Hepatocyte (in vitro differentiated cells): ENCODE measurements at places on chromosomes 16 and 17. TPM values are rescaled to one million over a fixed set of nuclear protein-coding genes. Genes with fewer than 3 reads are reported as not detected.
A peak's percentile ranks its signal among the peaks of the same experiment; 100 is the strongest.

CCL2 gene
- 54.0 and 64.8 TPM in 2 replicates for polyA plus RNA-seq

DNA sequence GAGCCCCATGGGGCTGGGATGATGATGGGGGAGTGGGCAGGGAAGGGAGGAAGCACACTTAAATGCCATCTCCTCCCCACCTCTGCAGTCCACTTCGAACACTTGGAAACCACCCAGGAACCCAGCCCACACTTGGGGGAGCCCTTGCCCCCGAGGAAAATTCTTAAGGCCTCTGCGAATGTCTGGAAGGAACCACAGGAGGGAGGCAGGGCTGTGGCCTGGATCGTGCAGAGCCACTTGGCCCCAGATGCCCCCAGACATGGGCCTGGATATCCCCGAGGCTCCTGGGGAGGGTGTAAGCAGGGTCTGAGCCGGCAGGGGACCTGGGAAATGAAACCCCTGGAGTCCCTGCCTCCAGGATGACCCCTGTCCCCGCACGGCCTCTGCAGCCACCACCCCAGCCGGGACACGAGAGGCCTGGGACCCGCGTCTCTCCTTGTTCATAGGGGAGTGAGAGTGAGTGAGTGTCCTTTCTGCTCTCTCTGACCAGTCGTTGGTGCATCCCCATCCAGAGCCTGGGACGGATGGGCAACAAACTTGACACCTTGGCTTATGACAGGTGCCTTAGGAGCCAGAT, 11.8 kb upstream of the MTSS2 start:
- H3K36me3 ChIP-seq, result no peaks in the 10 kb centered on the region
- H3K27me3 ChIP-seq, result no peaks in the 10 kb centered on the region
- peaks cover 42% of the 10 kb centered on the region for H3K4me1 ChIP-seq
- no peak overlapping the region for H3K4me3 ChIP-seq
- no peak for DNase-seq
- peak overlapping the region; percentile 65 for H3K27ac ChIP-seq

GRCh38 chr17:58267347-58268324, 13.1 kb downstream of the MPO start:
- H3K27ac ChIP-seq, result no peak overlapping the region
- H3K4me1 ChIP-seq, result no peaks in the 10 kb centered on the region
- DNase-seq, result no peak
- H3K27me3 ChIP-seq, result peaks cover 8% of the 10 kb centered on the region
- H3K36me3 ChIP-seq, result no peaks in the 10 kb centered on the region

DNA sequence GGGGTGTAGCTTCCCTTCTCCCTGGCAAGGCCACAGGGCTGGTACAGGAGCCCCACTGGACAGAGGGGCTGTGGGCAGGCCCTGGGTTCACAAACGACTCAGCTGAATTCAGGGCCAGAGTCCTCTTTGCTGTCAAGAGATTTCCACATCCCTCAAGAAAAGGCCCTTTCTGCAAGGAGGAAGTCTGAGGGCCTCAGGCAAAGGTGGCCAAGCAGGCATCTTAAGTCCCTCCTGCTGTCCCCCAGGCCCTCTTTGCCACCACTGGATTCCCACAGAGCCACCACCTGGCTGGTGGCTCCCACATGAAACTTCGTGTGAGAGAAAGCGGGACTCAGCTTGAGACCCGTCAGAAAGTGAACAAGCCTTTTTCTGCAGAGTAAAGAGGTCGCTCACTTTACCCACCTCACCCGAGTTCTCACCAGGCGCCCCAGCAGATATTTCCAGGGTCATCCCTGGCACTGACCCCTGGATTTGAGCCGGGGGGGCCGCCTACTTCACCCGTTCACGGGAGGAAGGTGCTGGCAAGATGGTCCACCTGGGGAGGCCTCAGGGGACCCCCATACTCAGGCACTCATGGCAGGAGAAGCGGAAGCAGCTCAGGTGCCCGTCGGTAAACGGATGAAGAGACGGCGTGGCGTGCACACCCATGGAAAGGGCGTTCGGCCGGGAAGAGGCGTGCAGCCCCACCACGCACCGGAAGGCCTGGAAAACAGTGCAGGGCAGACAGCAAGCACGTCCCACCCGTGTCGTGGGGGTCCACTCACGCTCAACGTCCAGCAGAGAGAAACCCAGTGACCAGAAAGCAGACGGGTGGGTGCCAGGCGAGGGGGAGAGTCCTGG, 3.6 kb downstream of the RNF166 start:
- DNase-seq, result no peak
- no peaks in the 10 kb centered on the region for H3K27me3 ChIP-seq
- no peaks in the 10 kb centered on the region for H3K36me3 ChIP-seq
- H3K27ac ChIP-seq, result no peak overlapping the region
- no peak overlapping the region for H3K4me3 ChIP-seq

DNA sequence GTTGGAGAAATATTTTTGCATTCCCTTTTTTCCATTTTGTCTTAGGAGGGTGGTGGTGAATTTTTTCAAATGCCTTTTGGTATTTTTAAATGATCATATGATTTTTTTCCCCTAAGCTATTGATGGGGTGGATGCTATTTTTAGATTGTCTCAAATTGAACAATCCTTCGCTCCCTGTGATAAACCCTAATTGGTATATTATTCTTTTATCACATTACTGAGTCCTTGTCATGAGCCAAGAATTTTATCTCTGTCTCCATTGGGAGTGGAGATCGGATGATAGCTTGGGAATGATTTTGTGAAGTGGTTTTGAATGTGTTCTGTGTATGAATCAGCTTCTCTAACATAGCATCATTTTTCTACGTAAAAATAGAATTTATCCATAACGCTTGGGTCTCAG, 15.4 kb downstream of the NECAB2 start:
- H3K36me3 ChIP-seq, result no peaks in the 10 kb centered on the region
- peaks cover 1% of the 10 kb centered on the region for H3K27me3 ChIP-seq
- H3K27ac ChIP-seq, result no peak overlapping the region

- DNase-seq, result no peak
- no peaks in the 10 kb centered on the region for H3K27me3 ChIP-seq
- no peaks in the 10 kb centered on the region for H3K36me3 ChIP-seq
- H3K4me3 ChIP-seq, result no peak overlapping the region
- no peaks in the 10 kb centered on the region for H3K4me1 ChIP-seq
Measured at GRCh38 chr16:77414752-77415231, 20.0 kb downstream of the ADAMTS18 start.

PRSS27 gene
- polyA plus RNA-seq, result 1.4 and 4.8 TPM in 2 replicates

NGFR gene
- 5.5 and 5.6 TPM in 2 replicates for polyA plus RNA-seq

- no peaks in the 10 kb centered on the region for H3K27me3 ChIP-seq
- no peak for DNase-seq
- no peaks in the 10 kb centered on the region for H3K36me3 ChIP-seq
- H3K4me3 ChIP-seq, result no peak overlapping the region
- peaks cover 6% of the 10 kb centered on the region for H3K4me1 ChIP-seq
Measured at GRCh38 chr16:23107117-23107516, 42.1 kb downstream of the USP31 start.

FN3K gene
- polyA plus RNA-seq, result 12.8 and 13.7 TPM in 2 replicates

DNA sequence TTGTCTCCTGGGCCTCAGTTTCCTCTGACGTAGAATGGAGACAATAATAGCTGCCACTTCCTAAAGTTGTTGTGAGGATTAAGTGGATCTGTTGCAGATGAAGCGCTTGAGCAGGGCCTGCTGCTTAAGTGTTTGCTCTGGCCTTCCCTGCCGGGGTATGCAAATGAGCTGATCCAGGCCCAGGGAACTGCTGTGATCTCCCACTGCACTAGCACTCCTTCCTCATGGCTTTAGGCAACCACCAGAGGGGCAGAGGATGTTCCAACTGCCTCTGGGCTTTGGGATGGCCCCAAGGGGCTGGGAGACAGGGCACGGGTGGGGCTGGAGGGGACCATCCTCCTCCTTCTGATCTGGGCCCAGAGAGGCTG, 6.2 kb downstream of the SBK1 start:
- no peaks in the 10 kb centered on the region for H3K36me3 ChIP-seq
- no peak for DNase-seq
- no peak overlapping the region for H3K4me3 ChIP-seq
- no peak overlapping the region for H3K27ac ChIP-seq
- no peaks in the 10 kb centered on the region for H3K27me3 ChIP-seq
- H3K4me1 ChIP-seq, result no peaks in the 10 kb centered on the region

HES7 gene
- polyA plus RNA-seq, result not detected in 2 replicates

- no peak for DNase-seq
- H3K4me1 ChIP-seq, result no peaks in the 10 kb centered on the region
- H3K36me3 ChIP-seq, result no peaks in the 10 kb centered on the region
- H3K4me3 ChIP-seq, result no peak overlapping the region
- H3K27ac ChIP-seq, result no peak overlapping the region
- no peaks in the 10 kb centered on the region for H3K27me3 ChIP-seq
Measured at GRCh38 chr16:70512456-70512855, 10.9 kb downstream of the COG4 start.

MT1M gene
- polyA plus RNA-seq, result 0.26 TPM in 1 of 2 replicates, not detected in the other

DNA sequence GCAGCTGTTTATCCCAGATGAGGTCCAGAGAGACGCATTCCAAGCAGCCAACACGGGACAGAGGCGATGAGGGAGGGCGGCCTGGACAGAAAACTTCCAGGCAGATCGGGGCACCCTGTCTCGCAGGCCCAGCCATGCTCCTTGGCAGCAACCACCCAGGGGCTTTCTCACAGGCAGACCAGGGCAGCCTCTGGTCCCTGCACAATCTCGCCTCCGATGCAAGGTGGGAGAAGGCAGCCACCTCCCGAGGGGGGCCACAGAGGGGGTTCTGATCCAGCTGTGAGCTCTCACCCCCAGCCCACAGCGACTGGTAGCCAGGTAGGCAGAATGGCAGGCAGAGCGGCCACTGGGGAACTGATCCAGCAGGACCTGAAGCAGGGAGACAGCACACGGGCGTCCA, 48.7 kb downstream of the LMF1 start:
- H3K27me3 ChIP-seq, result no peaks in the 10 kb centered on the region
- no peak overlapping the region for H3K4me3 ChIP-seq
- peaks cover 14% of the 10 kb centered on the region for H3K4me1 ChIP-seq
- DNase-seq, result no peak
- H3K36me3 ChIP-seq, result no peaks in the 10 kb centered on the region
- no peak overlapping the region for H3K27ac ChIP-seq

- H3K36me3 ChIP-seq, result no peaks in the 10 kb centered on the region
- no peak overlapping the region for H3K27ac ChIP-seq
- peaks cover 3% of the 10 kb centered on the region for H3K4me1 ChIP-seq
- no peaks in the 10 kb centered on the region for H3K27me3 ChIP-seq
Measured at GRCh38 chr16:4133897-4134372, 17.7 kb upstream of the ADCY9 start.

GRCh38 chr16:12798846-12799245, 4.8 kb downstream of the CPPED1 start:
- H3K36me3 ChIP-seq, result no peaks in the 10 kb centered on the region
- no peak overlapping the region for H3K27ac ChIP-seq
- H3K4me1 ChIP-seq, result peaks cover 15% of the 10 kb centered on the region
- H3K27me3 ChIP-seq, result no peaks in the 10 kb centered on the region
- DNase-seq, result no peak

SPATA22 gene
- not detected in 2 replicates for polyA plus RNA-seq
